ENCODE measurements at places on chromosomes 7 and 10.

DNA sequence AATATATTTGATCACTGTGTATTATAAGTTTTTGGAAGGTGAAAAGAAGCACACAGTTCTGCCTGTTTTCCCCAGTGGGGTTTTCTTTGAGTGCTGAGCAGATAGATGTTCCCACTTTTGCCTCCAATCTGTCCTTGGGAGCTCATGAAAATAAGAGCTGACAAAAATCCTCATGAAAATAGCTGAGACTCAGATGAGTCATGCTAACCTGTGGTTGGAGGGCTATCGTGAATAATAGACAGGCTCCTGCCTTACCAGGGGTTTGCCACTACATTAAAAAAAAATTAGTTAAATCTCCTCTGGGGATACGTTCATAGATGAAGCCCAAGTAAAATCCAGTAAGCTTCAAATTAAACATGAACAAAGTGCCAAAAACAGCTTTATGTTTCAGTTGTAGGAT is 10.9 kb upstream of the AOAH start:
- DNase-seq: no peak

DNA sequence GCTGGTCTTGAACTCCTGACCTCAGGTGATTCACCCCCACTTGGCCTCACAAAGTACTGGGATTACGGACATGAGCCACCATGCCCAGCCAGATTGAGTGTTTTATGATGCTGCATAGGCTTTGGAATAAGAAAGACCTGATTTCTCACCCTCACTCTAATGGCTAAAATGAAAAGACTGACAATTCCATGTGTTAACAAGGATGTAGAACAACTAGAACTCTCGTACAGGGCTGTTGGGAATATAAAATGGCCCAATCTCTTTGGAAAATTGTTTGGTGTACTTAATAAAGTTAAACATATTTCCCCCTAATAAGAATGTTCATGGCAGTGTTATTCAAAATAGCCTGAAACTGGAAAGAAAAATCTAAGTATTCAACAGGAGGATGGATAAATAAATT is 43.2 kb upstream of the VCL start:
- DNase-seq: no peak

- no peak for DNase-seq
These were observed 20.7 kb downstream of the CCDC3 start for GRCh38 chr10:12980713-12981306.

DNA sequence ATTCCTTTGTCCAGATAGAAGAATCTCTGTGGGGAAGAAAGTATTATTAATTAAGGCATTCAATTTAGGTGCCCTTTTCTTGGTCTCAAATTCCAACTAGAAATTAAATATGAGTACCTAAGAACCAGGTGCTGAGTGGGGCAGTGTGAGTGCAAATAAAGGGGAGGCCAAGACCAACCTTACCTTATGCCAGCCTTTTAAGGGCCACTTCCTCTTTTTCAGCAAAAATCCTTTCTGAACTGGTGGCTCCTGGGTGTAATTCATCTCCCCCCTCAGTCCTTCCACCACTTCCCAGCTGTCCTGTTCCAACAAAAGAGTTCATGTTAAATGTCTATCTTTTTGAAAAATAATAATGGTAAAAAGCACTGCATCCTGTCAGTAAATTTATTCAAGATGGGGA is 108.2 kb downstream of the OSBPL3 start:
- no peak for DNase-seq

DNA sequence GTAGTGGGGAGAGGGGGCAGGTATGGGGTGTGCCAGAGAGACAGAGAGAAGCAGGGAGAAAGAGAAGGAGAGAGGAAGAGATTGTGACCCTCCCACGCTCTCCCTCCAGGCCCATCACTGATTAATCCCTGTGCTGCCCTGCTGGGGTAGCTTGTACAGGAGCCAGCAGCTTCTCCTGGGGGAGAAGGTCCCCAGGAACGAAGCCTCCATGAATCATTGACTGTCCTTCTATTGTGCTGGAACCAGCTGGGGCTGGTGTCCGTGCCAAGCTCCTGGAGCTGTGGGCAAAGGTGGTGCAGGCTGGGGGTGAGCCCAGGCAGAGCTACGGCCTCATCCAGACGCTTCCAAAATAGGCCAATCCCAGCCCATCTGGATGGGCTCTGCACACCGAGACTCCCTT is 20.9 kb downstream of the AQP1 start:
- no peak for DNase-seq

GRCh38 chr7:48360574-48360973 is 189.3 kb downstream of the ABCA13 start:
- no peak for DNase-seq
